ENCODE measurements at places on chromosomes 3 and 15. TPM values are rescaled to one million over a fixed set of nuclear protein-coding genes. Genes with fewer than 3 reads are reported as not detected.

GRCh38 chr3:120864541-120864940 is 43.5 kb upstream of the STXBP5L start:
- H3K4me1 ChIP-seq, result no peaks in the 10 kb centered on the region
- no peak overlapping the region for H3K27ac ChIP-seq
- H3K36me3 ChIP-seq, result no peaks in the 10 kb centered on the region
- H3K27me3 ChIP-seq, result no peaks in the 10 kb centered on the region
- H3K4me3 ChIP-seq, result no peak overlapping the region
- DNase-seq, result no peak

MCTP2 gene
- polyA plus RNA-seq, result 0.26 TPM

C3orf52 gene
- polyA plus RNA-seq, result 5.4 TPM

DNA sequence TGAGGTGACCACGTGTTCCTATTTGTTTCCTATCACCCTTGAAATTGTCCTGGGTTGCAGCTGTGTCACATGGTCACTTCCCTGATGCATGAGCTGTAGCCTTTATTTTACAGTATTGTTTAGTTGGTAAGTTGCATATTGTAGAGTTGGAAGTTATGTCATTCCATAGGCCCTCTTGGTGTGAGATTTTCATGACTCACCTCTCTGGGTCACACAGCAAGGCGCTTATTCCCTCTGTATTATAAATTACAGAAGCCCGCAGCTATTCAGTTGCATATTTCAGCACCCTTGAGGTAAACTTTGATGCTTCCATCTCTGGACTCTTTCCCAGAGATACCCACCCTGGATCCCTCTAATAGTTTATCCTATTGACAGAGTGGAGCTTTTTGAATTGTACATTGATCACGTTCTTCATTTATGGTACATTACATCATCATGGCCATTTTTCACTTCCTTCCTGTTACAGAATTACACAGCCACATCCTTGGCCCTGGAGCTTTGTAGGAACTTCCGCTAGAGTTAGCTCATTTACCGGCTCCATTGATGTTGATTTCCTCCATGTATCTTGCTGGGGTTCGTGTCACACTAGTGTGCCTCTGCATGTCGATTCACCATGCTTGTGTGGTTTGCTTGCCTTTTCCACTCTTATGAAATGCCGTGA is 543.1 kb upstream of the RGMA start:
- no peak for DNase-seq
- no peaks in the 10 kb centered on the region for H3K4me1 ChIP-seq
- H3K36me3 ChIP-seq, result no peaks in the 10 kb centered on the region
- no peak overlapping the region for H3K4me3 ChIP-seq
- H3K27me3 ChIP-seq, result no peaks in the 10 kb centered on the region

LRRIQ4 gene
- polyA plus RNA-seq, result not detected

Measured in SK-N-SH (cell line).